LHCN-M2 (cell line): ENCODE measurements at places on chromosomes 13 and 19. TPM values are rescaled to one million over a fixed set of nuclear protein-coding genes. Genes with fewer than 3 reads are reported as not detected.

DNA sequence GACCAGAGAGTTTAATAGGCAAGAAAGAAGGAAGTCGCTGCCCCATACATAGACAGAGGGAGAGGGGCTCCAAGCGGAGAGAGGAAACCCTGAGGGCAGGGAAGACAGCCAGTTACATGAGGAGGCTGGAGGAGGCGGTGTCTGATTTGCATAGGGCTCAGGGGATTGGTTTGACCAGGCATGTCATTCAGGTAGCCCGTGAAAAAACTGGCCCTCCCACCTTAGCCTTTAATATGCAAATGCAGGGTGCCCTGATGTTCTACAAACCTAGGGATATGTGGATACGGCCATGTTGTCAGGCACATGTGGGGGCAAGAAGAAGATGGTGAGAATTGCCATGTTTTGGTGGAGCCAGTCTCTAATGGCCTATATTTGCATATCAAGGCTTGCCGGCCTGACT, 1461.6 kb downstream of the PCDH9 start:
- DNase-seq, result no peak

DNA sequence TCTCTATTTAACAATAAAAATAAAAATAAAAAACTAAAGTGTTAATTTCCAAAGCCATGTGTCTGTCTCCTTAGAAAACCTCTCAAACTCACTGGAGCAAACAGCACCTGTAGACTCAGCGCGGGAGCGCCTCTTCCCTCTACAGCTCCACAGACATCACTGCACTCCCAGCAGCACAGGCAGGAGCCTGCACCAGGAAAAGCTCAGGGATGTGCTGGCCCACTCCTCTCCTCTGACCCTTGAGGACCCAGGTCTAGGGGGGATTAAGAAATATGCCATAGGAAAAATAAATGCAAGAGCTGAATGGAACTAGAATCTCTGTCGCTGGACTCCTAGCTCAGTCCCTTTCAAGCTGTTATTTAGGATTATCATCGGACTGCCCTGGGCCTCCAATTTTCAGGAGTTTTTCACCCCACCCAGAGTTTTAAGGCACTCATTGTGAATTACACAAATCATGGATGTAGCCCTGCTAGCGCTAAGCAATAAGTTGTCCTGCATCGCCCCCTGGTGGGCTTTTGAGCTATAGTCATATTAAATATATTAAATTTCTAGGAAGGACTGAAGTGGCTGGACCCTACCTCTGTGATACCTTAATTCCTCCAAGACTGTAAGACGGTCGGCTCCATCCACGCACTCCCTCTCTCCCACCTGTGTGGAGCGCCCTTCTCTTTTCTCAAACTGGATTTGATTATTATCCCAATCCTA, 333.9 kb downstream of the UQCRFS1 start:
- peak; percentile 58 for DNase-seq

DNA sequence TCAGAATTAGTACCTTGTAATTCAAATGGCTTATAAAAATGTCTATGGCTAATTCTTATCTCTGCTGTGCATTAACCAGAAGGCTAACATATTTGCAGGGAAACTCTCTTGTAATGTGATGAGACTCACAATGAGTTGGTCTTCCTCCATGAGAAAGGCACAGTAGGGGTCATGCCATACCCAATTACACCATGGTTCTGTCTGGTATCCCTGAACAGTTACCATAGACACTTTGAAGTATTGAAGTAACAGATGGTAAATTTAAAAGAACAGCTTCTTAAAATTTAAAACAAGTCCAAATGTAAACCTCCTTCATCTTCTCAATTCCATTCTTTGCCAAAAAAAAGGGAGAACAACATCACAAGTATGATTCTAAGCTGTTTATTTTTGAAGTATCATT, 22.6 kb upstream of the SLAIN1 start:
- no peak for DNase-seq

DNA sequence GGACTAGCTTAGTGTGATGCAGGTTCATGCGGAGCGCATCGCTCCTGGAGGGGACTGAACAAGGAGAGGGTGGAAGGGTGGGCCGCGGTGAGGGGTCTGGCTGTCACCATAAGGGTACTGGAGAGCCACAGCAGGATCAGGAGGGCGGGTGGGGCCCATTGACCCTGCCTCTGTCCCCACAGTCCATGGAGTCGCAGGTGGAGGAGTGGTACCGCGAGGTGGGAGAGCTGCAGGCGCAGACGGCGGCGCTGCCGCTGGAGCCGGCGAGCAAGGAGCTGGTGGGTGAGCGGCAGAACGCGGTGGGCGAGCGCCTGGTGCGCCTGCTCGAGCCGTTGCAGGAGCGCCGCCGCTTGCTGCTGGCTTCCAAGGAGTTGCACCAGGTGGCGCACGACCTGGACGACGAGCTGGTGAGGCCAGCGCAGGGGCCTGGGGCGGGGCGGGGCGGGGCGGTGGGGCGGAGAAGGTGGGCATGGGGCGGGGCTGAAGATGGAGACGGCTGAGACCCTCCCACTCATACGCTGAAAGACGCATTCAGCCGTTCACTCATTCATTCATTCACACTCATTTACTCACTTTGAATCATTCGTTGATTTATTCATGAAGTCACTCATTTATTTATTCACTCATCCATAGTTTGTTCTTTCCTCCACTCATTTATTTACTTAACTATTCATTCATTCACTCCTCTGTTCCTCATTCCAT, 27.5 kb upstream of the SHKBP1 start:
- DNase-seq, result no peak

- peak; percentile 30 for DNase-seq
These were observed 500 bp downstream of the ZFP30 start for GRCh38 chr19:37654629-37655300.

- DNase-seq, result no peak
These were observed 32.2 kb downstream of the RFX2 start for GRCh38 chr19:6078068-6078467.

GRCh38 chr13:43652760-43653159, 134.0 kb downstream of the ENOX1 start:
- DNase-seq, result no peak

The BABAM1 gene
- 107 and 148 TPM in 2 replicates for total RNA-seq

GRCh38 chr13:20424559-20424852, 101.2 kb downstream of the CRYL1 start:
- DNase-seq, result no peak

DNA sequence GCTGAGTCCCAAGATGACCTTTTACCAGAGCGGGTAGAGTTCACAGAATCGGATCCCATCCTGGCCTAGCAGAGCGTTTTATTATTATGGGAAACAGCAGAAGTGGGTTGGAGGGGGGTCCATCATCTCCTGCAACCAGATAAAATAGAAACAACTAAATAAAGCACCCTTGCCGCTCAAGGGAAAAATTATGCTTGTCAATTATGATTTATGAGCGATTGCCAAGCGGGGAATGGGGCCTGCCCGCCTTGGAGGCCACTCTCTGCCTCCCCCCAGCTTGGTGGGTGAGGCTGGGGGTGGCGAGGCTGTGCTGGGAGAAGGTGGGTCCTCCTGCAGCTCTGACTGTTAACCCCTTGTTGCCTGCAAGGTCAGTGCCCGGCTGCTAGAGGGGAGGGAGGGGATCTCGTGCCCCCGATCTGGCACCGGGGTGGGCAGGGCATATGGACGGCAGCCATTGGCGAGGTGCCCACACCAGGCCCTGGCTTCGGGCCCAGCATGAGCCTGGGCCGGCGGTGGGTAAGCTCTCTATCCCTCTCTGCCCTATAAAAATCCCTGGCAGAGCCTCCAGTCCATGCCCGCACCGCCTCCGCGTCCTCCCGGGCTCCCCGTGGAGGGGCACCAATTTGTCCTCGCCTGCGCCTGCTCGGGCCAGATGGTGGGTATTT, 129.1 kb downstream of the URI1 start:
- DNase-seq, result no peak

DNA sequence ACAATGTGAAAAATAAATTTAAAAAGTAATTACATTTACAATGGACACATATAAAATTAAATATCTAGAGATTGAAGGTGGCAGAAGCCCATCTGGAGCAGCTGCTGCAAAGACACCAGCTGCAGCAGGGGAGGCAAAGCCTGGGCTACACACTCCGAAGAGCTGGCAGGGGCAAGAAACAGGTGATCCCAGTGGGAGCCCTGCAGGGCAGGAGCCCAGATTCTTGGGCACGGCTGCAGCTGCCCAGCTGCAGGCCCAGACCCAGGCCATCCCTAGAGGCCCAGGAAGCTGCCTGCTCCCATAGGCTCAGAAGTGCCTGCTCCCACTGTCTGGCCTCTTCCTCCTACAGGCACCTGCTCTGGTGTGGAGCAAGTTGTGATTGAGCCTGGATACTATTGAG, 1547.9 kb upstream of the SPRY2 start:
- DNase-seq, result no peak

The ZNF534 gene
- total RNA-seq, result not detected in 2 replicates
